ENCODE measurements at places on chromosomes 13 and 19.
A peak's percentile ranks its signal among the peaks of the same experiment; 100 is the strongest.

- no peak for DNase-seq
Observed at GRCh38 chr19:42291435-42291810, 10.5 kb upstream of the PRR19 start.

- peak; percentile 48 for DNase-seq
Observed at GRCh38 chr19:1401138-1401888, at the start of gene GAMT. GAMT (minus strand) TSS chr19:1401542; CDS start chr19:1401476, 66 bp downstream.

GRCh38 chr13:30873499-30873898 is 32.6 kb upstream of the MEDAG start:
- no peak for DNase-seq

GRCh38 chr13:95235199-95235756 is 66.0 kb downstream of the ABCC4 start:
- DNase-seq = no peak

DNA sequence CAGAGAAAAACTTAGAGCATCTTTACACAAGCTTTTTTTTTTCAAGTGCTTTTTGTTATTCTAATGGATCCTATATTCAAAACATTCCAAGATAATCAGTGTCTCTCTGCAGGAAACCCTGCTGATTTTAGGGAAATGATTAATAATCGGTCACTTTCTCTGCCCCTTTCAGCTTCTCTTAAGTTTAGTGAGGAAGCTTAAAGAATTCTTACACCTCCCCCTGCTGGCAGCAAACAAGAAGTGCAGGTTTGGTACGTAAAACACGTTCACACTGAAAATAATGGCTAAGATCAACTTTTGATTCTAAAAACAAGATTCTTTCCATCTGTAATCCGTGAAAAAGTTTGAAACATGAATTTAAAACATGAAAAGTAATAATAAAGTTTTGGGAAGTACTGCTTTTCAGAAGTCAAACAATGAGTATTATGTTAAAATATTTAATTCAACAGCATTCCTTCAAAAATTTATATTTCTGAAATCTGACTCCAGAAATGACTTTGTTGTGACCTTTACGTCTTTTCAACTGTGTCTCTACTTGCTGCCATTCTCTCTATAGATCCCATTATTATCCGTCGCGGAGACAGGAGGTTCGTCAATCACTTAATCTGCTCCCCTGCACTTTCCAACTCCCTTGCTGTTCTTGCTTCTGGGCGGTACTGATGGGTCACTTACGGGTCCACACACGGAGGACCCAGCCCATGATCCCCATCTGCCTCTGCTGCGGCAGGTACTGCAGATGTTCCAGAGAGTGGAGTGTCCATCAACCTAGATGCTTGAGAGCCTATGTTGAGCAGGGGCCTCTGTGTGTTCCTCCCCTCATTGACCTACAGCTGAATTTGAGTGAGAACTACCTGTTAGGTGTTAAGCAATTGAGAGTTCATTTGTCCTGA is 203.1 kb upstream of the EDNRB start:
- DNase-seq = no peak

- DNase-seq = no peak
Observed at GRCh38 chr13:103873725-103874124, 807.5 kb upstream of the SLC10A2 start.

- DNase-seq = no peak
Observed at GRCh38 chr13:31978021-31978420, 53.6 kb upstream of the FRY start.

GRCh38 chr19:33194886-33195644 is 935 bp downstream of the LRP3 start:
- DNase-seq = no peak

- no peak for DNase-seq
Observed at GRCh38 chr13:44231786-44232516, 141.7 kb upstream of the SERP2 start.

- DNase-seq = no peak
Observed at GRCh38 chr19:19110410-19111135, 27.7 kb downstream of the TMEM161A start.

- no peak for DNase-seq
Observed at GRCh38 chr13:20105161-20105689, 55.6 kb downstream of the GJA3 start.

GRCh38 chr13:28239374-28239773 is 101.0 kb downstream of the PAN3 start:
- no peak for DNase-seq

- DNase-seq = no peak
Observed at GRCh38 chr13:51596541-51596940, 12.3 kb downstream of the WDFY2 start.

DNA sequence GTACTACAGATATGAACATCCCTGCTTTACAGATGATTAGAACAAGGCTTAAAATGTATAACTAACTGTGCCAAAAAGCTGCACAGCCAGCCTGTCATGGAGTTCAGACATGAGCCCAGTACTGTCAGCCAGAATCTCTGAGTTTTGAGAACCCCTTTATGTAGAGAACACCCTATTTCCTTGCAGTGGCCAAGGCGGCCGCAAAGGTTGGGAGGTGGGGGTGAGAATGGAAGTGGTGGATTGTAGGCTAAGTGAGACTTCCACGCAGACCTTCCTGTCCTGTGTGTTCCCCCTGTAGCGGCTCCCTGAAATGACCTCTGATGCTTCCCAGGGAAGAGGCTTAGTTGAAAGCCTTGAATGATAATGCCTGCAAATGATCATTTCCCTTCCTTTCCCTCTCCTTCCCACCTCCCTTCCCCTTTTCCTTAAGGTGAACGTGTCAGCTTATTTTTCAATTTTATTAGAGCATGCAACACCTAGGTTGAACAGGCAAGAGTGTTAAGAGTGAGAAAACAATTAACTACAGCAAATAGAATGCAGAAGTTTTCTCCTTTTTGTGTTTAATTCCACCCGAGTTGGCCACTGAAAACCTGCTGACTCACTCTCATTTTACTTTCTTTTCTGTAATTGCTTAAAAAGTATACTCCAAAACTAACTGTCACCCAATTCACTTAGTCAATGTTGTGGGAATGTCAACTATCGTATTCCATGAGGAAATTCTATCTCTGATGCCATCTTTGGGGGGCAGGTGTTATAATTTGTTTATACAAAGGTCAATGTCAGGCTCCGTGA is 167.0 kb upstream of the EDNRB start:
- no peak for DNase-seq

GRCh38 chr19:33211794-33212435 is 13.7 kb downstream of the SLC7A10 start:
- no peak for DNase-seq
